ENCODE measurements at places on chromosomes 13 and 19. TPM values are rescaled to one million over a fixed set of nuclear protein-coding genes. Genes with fewer than 3 reads are reported as not detected.

DNA sequence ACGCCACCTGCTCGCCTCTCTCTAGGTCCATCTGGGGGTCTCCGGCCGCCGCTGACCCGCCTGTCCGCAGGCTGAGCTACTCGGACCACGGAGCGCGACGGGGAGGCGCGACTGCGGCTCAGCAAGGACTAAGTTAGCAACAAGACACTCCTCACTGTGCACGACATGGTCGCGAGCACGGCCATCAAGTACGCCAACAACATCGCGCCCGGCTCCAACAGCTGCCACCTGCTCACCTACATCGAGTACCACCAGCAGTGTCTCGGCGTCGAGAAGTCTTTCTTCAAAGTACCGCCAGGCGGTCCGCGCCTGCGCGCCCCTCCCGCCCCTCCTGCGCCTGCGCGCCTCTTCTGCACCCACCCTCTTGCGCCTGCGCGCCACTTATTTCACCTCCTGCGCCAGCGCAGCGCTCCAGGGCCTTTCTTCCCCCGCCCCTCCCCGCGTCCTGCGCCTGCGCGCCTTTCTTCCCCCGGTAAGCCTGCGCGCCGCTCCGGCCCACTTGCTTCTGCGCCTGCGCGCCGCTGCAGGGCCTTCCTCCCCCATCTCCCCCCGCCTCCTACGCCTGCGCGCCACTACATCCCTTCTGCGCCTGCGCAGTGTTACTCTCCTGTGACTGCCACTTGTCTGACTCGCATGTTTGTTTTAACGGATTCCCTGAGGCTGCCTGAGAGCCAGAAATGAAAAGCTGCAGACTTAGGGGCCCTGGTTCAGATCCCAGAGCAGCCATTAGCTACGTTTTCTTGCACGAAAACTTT, 64.0 kb downstream of the ACSBG2 start:
- DNase-seq, result peak; percentile 100

DNA sequence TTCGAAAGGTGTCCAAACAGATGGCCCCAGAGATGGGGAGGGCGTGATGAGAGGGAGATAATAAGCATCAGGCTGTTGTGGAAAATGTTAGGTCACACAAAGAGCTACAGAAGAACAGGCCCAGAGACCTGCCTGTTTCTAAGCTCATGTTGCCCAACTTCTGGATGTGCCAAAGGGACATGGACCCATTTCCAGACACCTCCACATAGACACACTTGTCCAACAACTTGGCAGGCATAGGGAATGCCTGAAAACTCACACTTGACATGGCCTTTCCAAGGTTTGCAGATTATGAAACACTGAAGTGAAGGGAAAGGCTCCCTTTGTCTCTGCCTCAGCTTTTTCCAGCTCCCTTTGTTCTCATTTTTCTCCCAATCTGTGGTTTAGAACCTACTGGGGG, 43.5 kb upstream of the CYP2B6 start:
- DNase-seq, result no peak

DNA sequence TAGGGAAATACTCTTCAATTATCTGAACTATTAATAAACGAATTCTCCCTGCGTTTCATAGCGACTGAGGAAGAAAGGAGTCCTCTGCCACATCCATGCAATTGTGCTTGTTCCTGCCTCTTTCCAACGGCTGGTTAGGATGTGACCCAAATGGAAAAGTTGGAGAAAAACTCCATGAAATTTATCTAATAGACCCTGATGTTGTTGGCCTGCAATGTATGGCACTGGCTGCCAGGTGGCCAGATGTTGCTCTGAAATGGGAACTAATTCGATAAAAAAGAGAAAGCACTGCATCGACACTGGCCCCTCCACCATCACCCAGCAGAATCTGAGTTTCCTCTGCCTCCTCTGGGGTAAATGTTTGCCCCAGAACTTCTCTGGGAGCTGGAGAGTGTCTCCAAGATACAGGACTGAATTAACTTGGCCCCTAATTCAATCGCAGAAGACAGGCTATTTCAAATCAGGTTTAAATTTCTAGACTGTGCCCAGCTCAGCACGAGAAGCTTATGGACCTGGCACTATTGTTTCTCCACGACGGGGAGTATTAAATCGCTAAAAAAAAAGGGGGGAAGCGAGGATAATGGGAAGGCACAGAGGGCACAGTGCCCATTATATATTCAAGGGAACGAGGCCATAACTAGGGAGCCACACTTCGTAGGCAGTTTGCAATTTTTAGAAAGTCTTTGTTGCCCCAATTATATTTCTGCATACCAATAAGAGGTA, 103.9 kb downstream of the ZIC5 start:
- no peak for DNase-seq

ACP7 gene
- total RNA-seq, result 0.57 TPM

GRCh38 chr19:11735375-11735774, 3.4 kb downstream of the ZNF823 start:
- DNase-seq, result no peak

- no peak for DNase-seq
These were observed 21.7 kb downstream of the TNFSF14 start for GRCh38 chr19:6648141-6648715.

DNA sequence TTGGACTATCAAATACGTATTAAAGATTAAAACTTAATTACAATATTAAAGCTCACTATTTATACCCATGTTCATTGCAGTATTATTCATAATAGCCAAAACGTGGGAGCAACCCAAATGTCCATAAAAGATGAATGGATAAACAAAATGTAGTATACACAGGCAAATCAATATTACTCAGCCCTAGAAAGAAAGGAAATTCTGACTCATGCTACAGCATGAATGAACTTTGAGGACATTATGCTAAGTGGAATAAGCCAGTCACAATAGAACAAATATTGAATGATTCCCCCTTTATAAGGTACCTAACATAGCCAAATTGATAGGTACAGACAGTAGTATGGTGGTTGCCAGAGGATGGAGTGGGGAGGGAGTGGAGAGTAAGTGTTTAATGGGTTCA, 457.3 kb downstream of the FGF14 start:
- no peak for DNase-seq

CACNG8 gene
- total RNA-seq, result 0.48 TPM

DNA sequence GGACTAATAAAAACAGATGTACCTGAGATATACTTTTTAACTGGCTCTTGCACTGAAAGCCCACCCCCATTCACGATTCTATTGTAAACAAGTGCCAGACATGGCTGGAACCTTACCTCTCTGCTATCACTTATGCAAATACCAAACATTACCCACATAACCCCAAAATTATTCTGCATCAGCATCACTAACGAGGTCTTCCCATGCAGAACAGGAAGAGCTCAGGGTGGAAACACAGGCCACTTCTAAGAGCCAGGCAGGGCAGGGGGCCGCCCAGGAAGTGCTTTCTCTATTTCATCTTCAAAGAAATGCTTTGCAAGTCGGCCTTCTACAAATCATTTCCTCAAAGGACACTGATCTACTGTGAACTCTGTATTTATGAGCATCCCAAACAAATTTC, 7.3 kb downstream of the IRS2 start:
- DNase-seq, result no peak

DNA sequence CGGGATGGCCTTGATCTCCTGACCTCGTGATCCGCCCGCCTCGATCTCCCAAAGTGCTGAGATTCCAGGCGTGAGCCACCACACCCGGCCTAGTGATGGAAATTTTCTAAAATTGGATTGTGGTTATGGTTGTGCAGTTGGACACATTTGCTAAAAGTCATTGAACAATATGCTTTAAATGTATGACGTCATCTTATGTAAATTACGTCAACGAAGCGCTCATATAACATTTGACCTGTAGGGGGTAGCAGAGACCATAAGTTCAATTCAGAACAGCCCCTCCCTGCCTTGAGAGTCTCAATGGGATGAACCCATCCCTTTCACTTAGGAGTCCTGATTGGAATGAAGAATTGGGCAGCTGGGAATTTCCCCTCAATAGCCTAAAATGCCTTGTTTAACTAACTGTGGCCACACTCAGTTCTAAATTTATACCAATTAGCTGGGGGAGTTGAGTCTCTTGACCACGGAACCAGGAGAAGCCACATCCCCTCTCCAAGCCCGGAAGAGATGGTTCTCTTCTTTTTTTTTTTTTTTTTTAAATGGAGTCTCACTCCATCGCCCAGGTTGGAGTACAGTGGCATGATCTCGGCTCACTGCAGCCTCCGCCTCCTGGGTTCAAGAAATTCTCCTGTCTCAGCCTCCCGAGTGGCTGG, 15.2 kb upstream of the TLE6 start:
- DNase-seq, result peak; percentile 63

DNA sequence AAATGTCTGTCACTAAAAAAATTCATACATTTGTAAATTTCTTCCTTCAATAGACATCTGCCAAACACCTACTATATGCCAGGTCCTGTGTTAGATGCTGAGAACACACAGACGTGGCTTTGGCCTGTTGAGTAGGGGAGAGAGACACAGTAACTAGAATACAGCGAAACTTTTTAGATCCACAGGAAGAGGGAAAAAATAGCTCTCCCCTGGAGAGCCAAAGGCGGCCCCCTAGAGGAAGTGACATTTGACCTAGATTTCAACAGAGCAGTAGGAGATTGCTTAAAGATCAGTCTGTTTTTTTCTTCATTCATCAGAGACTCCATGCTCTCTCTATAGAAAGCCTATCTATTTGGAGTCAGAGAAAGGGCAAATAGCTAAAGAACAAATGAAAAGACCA, 11.3 kb downstream of the LCP1 start:
- DNase-seq, result no peak

DNA sequence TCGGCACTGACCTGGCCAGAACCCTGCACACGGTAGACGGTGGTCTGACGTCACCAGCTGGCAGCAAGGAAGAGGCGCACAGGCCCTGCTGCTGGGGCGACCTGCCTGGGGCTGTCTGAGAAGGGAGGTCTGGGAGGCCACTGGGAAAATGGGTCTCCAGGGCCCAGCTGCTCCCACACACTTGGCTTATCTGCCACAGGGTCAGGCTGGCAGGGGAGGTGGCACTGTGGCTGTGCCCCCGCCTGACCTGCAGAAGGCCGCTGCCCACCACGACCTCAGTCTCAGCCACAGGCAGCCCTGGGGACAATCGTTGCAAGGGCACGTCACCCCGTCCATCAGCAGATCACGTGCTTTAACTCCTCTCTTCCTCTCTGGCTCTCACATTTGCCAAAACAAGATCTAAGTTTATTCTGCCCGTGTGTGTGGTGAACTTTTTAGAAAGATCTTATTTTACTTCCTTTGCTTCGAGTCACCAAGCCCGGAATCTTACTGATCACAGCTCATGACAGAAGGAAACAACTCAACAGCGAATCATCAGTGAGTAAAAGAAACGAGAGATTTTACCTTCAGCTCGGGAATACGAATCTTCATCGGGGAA, 45.2 kb upstream of the RANBP3 start:
- DNase-seq, result peak; percentile 25

DNA sequence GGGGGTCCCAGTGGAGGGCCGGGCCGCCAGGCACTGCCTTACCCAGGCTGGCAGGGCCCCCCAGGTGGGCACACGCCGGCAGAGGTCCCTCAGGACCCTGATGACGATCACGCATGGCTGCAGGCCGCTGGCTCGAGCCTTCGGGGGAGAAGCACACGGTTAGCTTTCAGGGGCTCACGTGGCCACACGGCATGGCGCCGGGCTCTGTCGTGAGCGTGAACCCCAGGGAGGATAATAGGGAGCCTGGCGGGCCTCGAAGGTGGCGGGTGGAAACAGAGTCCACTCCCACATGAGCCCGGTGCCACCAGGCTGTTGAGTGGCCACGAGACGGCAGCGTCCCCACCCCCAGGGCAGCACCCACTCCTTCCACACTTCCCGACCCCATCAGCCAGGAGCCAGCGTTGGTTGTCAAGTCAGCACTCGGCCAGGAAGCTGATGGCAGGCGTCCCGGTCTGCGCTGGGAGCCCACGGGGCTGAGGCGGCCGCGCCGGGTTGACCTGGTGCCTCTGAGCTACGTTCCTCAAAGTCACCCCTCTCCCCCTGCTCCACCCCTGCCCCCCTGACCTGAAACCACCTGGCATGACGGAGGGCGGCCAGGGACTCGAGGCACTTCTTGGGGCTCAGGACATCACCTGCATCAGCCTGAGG, 24.7 kb upstream of the MATK start:
- no peak for DNase-seq

CPB2 gene
- total RNA-seq, result not detected

SAFB gene
- total RNA-seq, result 57.0 TPM

Data from Daoy (cell line).